ENCODE measurements at places on chromosomes 1 and 21. TPM values are rescaled to one million over a fixed set of nuclear protein-coding genes. Genes with fewer than 3 reads are reported as not detected.

FALEC gene
- 0.41 TPM for total RNA-seq

SDCCAG8 gene
- 110 TPM for total RNA-seq

CR1 gene
- total RNA-seq = 0.41 TPM

CRYBG2 gene
- 0.41 TPM for total RNA-seq

PIK3C2B gene
- total RNA-seq = 24.5 TPM

WRAP73 gene
- total RNA-seq = 15.1 TPM

SPATA45 gene
- 2.0 TPM for total RNA-seq

RGL1 gene
- total RNA-seq = 40.4 TPM

COL8A2 gene
- total RNA-seq = 0.82 TPM

NPHS2 gene
- total RNA-seq = not detected

DYNLT4 gene
- not detected for total RNA-seq

LCE6A gene
- total RNA-seq = not detected
